Stimulated activated naive CD4-positive, alpha-beta T cell treated with Interleukin-2 at 50 U/mL for 16 hours (primary cell): ENCODE measurements at places on chromosomes 2 and 18.

DNA sequence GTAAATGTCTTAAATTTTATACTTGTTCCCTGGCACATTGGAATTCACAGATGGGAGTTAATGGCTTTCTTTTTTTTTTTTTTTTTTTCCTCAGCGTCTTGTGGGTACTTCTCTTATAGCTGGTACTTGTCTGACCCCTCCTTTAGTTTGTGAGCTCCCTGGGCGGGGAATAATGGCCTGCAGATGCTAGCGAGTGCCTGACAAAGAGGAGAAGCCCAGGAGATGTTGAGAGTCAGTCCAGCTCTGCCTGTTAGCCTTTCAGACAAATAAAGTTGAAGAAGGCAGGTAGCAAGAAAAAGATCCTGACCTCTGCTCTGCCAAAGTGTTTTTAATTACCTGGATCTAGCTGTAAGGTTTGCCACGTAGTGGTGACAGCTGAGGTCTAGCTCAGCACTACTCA is 6.6 kb downstream of the BCL2L11 start:
- no peak for DNase-seq

GRCh38 chr2:123051136-123051535 is 974.0 kb upstream of the CNTNAP5 start:
- no peak for DNase-seq

- DNase-seq: no peak
These were observed 206.0 kb upstream of the PARD3B start for GRCh38 chr2:204339212-204339715.

DNA sequence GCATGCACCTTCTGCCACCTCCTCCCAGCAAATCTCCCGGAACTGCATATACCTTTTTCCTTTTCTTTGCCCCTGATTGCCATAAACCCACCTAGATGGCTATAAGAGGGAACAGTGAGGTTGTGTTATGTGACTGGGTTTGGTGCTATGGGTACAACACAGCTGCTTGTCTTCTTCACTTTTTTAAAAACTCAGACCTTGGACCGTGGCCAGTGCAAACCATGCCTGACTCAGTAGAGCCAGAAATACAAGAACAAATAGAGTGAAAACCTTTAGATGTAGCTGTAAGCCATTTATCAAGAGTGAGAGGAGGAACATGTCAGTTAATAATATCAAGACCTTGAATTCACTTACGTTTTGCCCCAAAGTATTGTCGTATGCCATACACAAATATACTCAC is 267.4 kb upstream of the CHAC2 start:
- no peak for DNase-seq

GRCh38 chr2:25409468-25409867 is 67.7 kb upstream of the DNMT3A start:
- DNase-seq: no peak

DNA sequence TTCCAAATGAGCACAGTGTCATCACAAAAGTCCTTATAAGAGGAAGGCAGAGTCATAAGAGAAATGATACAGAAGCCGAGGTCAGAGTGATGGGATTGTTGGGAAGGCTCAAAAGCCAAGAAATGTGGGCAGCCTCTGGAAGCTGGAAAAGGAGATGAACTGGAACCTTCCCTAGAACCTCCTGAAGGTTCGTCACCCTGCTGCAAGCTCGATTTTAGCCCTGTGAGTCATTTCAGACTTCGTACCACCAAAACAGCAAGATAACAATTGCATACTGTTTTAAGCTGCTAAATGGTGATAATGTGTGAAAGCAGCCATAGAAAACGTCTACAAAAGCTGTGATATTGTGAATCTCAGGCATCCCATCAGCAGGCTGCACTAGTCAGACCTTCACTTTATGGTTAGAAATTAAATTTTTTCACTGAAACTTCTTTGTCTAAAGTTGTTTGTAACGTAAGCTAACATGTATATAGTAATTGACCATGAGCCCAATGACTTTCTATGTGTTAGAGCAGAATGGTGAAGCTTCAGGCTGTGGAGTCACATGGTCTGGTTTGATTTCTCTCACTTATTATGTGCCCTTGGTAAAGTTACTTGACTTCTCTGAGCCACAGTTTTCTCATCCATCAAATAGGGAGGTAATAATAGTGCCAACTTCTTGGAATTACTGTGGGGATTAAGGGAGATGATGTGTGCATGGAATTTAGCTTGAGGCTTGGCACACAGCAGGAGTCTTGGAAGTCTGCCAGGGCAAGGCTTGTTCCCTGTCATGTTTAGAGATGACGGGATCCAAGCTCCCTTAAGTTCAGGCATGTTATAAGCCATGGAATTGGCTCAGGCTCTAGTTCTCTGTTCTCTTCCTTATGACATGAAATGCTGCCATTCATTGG is 132.0 kb upstream of the CCDC195 start:
- no peak for DNase-seq

DNA sequence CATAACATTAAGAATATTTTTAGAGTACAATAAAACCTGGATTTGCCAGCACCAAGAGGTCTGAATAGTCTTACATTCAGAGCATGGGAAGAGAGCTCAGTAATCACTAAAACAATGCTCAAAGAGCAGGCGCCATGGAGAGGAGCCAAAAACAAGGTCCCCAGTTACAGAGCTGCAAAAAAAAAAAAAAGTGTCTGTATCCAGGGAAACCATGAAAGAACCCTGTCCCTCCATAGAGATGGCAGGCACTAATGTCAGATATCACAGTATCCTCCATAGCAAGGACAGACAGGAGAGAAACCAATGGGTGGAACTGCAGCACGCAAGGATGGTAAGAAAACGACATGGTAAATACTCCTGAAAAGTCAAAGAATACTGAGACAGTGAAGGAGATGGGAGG is 19.5 kb downstream of the FBXO15 start:
- no peak for DNase-seq

DNA sequence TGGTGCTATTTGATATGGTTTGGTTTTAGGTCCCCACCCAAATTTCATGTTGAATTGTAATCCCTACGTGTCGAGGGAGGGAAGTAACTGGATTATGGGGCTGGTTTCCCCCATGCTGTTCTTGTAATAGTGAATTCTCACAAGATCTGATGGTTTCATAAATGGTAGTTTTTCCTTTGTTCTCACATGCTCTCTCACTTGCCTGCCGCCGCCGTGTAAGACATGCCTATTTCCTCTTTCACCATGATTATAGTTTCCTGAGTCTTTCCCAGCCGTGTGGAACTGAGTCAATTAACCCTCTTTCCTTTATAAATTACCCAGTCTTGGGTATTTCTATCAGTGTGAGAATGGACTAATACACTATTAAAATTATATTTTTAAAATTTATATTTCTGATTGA is 7.3 kb downstream of the DIS3L2 start:
- no peak for DNase-seq

DNA sequence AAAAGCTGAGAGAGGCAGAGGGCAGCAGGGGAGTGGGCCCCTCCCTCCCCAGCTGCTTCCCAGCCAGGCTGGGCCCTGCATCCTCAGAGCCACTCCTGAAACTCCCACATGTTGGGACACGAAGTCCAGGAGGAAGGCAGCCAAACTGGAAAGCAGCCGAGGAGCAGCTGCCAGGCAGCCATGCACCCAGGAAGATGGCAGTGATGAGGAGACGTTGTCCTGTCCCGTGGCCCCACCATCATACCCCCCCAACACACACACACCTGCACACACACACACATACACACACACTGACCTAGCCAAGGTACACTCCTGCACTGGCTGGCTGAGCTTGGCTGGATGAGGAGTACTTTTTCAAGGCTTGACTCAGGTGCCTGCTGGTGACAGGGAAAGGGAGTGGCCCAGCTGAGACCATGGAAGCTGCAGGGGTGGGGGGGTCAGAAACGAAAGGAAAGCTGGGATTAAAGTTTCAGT is 106.0 kb downstream of the CYP26B1 start:
- no peak for DNase-seq

- DNase-seq: no peak
These were observed 458.7 kb downstream of the LPIN1 start for GRCh38 chr2:12205086-12205485.

DNA sequence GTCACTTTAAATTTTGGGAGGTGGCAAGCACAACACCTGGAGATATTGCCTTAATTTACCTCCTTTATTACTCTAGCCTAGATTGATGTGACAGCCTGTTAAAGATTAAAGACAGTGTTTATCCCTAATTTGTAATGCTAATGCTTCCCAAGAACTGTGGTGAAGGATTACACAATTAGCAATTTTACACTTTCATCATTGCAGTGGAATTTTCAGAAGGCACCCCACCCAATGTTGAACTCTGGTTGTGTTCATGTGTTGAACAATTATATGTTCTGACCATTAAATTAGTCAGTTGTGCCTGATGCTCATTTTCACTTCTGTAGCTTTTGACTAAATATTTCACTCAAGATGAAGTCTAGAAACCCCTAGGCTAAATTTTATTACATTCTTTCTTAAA is 317.1 kb upstream of the CWC22 start:
- DNase-seq: no peak

- no peak for DNase-seq
These were observed 76.5 kb upstream of the APCDD1 start for GRCh38 chr18:10377956-10378355.
